NCI-H1105 (cell line): ENCODE measurements at places on chromosomes 2 and 18.

GRCh38 chr2:181420259-181421130 lies 36.7 kb upstream of the ITGA4 start:
- DNase-seq: no peak

DNA sequence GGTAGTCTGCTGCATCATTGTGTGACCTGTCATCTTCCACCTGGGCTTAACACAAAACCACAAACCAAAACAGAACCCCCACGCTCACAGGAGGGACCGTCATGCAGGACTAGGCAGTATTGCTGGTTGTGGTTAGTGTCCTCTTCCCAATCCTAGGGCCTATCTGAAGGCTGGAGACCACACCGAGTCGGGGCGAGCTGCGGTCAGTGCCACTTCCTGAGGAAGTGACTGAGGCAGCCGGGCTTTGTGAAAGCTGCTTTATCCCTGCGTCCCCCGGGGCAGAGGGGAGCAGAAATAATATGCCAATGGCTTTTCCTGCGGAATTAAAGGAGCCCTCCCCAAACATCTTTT lies 22.9 kb downstream of the ZNF532 start:
- no peak for DNase-seq

- DNase-seq: no peak
These were observed 48.4 kb upstream of the B3GNT7 start for GRCh38 chr2:231347081-231347480.

DNA sequence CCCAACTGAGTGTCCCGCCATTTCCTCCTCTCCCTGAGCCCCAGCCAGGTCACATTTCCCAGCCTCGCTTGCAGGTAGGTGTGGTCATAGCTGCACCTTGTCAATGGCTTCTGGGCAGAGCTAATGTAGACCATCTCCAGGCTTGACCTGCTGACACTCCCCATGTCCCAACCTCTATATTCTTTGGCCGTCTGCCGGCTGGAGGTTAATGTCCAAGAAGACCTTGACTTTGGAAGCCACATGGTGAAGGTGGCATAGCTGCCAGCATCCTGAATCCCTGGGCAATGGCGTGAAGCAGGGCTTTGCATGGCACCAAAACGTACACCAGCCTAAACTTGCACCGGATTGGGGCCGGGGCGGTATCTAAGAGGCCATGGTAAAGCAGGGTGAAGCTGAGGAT lies 88.3 kb downstream of the SPP2 start:
- no peak for DNase-seq

GRCh38 chr2:49167131-49167530 lies 12.8 kb upstream of the FSHR start:
- peak; percentile 54 for DNase-seq

- DNase-seq: no peak
These were observed 3.7 kb upstream of the EMX1 start for GRCh38 chr2:72913486-72914205.

DNA sequence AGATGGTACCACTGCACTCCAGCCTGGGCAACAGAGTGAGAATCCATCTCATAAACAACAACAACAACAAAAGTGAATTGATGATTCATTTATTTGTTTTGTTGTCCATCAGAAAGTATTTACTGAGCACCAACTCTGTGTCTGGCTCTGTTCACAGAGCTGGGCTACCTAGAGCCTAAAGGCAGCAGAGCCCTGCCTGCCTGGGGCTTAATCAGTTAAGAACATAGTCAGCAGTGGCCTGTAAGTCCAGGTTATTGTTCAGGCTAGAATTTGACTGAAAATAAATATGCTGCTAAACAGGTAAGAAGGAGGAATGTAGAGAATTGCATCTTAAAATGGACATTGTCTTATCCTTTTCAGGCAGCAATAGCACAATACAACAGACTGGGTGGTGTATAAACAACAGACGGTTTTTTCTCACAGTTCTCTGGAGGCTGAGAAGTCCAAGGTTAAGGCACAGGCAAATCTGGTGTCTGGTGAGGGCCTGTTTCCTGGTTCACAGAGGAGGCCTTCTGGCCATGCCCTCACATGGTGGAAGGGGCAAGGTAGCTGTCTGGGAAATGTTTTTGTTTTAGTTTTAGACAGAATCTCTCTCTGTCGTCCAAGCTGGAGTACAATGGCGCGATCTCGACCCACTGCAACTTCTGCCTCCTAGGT lies 22.2 kb upstream of the ARL4C start:
- DNase-seq: no peak

- DNase-seq: no peak
These were observed 154.7 kb downstream of the MBD2 start for GRCh38 chr18:54069729-54070128.

DNA sequence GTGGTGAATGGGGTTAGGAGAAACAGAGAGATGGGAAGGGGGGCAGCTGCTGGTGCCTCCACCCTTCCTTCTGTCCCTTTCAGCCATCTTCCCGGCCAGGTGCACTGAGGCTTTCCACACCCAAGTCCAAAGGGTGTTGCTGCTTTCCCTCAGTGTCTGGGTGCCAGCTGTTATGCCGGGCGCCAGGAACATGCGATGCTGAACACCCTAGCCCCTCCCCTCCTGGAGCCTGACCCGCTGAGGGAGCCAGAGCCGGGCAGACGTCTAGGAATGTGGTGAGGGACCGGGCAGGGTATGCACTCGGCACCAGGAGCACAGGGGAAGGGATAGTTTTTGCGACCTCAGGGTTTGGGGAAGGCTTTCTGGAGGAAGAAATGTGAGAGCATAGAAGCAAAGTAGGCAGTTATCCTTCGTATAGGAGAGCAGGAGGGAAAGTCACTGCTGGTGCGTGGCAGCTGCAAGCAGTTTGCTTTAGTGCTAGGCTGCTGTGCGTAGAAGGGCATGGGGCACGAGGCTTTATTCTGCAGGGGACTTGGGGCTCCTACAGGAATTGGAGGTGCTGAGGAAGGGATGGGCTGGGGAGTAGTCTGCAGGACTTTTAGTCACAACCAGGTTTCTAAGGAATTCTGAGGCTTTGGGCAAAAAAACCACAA lies 147.7 kb downstream of the TSN start:
- peak; percentile 10 for DNase-seq

- DNase-seq: no peak
These were observed 18.3 kb downstream of the CELF4 start for GRCh38 chr18:37547196-37547827.

DNA sequence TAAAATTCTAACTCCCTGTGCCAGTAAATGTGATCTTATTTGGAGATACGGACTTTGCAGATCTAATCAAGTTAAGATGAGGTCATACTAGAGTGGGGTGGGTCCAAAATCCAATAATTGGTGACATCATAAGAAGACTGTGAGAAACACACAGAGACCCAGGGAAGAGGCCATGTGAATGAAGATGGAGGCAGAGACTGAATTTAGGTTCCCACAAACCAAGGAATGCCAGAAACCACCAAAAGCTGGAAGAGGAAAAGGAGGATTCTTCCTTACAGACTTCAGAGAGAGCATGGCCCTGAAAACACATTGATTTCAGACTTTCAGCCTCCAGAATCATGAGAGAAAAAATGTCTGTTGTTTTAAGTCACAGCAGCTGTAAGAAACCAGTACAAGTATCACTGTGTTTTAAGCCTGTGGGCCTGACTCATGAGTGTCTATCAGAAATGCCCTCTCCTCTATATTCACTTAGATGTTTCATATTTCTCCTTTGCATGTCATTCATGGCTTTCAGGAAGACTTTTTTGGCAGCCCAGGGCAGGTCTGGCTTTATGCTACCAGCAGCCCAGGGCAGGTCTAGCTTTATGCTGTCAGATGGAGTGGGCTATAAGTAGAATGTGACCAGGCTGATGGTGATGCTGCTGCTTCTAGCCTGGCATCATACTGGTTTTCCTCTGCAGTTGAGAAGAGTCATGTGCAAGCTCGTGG lies 100.0 kb downstream of the SPOPL start:
- no peak for DNase-seq

- no peak for DNase-seq
These were observed 248.5 kb upstream of the ID2 start for GRCh38 chr2:8433390-8433789.

DNA sequence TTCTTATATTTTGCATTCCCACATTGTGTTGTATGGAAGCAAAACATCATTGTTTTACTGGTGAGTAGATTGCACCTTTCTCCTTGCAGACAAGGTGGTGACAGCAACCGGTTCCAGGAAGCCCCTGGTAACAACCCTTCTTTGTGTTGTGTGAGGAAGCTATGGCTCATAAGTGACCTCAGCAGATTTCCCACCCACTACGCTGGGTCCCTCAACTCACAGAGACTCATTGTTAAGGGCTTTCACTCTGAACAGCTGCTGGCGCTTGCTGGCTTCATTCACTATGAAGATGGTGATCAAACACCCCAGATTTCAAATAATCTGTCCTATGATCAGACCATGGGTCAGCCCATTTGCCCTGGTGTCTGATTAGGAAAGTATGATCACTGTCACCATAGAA lies 53.4 kb downstream of the WIPF1 start:
- DNase-seq: no peak

- no peak for DNase-seq
These were observed 7.1 kb downstream of the FBXO15 start for GRCh38 chr18:74140582-74140981.

GRCh38 chr2:122148128-122148767 lies 392.8 kb downstream of the TSN start:
- no peak for DNase-seq

GRCh38 chr18:45275367-45276113 lies 339.7 kb upstream of the SLC14A2 start:
- no peak for DNase-seq

DNA sequence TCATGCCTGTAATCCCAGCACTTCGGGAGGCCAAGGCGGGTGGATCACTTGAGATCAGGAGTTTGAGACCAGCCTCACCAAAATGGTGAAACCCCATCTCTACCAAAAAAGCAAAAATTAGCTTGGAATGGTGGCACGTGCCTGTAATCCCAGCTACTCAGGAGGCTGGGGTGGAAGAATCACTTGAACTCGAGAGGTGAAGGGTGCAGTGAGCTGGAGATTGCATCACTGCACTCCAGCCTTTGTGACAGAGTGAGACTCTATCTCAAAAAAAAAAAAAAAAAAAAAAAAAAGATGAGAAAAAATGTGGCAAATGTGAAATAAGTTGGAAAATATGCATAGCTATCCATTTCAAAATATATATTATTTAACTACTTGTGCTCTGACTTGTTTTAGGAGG lies 65.0 kb downstream of the KCNS3 start:
- DNase-seq: no peak

- no peak for DNase-seq
These were observed 461.2 kb upstream of the TMEFF2 start for GRCh38 chr2:192655916-192656315.

- DNase-seq: no peak
These were observed 6.9 kb downstream of the INHA start for GRCh38 chr2:219578811-219579613.

DNA sequence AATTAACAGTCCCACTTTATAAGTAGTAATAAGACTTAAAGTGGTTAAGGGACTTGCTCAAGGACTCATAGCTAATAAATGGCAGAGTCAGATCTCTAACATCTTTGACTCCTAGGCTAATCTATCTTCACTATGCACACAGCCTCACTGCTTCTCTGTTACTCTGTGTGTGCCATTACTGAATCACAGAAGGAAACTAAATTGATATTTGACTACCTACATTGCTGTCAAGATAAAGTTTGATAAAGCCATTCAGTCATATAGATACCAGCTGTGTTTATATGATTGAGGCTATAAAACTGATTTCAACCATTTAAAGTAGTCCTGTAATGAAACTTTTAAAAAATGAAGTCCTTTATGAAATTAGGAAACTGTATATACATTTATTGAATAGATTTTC lies 10.9 kb downstream of the SLC39A10 start:
- no peak for DNase-seq

DNA sequence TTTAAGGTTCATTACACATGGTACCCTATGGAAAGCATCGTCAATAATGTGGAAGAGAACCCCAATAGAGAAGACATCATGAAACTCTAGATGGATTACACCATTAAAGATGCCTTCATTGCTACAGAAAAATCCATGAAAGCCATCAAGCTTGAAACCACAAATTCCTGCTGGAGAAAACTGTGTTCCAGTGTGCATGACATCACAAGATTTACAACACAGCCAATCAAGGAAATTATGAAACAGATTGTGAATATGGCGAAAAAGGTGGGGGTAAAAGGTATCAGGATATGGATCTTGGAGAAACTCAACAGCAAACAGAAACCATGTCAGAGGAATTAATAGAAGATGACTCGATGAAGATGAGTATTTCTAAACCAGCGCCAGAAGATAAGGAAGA lies 200.0 kb downstream of the SLC4A10 start:
- DNase-seq: no peak

DNA sequence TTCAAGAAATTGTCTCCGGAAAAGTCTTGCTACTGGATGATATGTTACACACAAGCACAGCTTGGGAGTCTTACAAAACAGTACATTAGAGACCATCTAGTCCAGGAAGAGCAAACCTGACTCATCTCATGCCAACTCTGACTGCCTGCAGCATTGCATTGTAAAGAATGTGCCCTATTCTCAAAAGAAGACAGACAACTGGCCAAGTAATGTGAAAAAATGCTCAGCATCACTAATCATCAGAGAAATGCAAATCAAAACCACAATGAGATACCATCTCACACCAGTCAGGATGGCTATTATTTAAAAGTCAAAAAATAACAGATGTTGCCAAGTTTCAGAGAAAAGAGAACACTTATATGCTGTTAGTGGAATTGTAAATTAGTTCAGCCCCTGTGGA lies 42.7 kb upstream of the GORASP2 start:
- no peak for DNase-seq

GRCh38 chr18:58139459-58140386 lies 95.7 kb downstream of the NEDD4L start:
- DNase-seq: no peak

- no peak for DNase-seq
These were observed 15.5 kb downstream of the NCK2 start for GRCh38 chr2:105760191-105760590.

DNA sequence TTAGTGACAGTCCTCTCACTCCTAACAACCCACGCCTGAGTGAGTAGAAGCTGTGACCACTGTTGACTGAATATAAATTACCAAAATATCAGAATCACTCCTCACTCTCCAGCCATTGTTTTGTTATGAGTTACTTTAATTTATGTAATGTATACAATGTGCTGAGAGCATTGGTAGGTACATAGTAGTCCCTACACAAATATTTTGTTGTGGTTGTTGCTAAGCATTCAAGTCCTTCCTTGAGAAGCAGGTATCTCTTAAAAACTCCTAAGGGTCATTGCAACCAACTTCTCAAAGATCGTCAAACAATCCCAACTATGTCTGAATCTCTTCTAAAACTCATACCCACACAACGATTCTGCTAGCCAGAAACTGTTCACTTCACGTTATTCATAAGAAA lies 476.8 kb upstream of the TNP1 start:
- no peak for DNase-seq

GRCh38 chr18:73990258-73990657 lies 157.4 kb downstream of the FBXO15 start:
- no peak for DNase-seq

DNA sequence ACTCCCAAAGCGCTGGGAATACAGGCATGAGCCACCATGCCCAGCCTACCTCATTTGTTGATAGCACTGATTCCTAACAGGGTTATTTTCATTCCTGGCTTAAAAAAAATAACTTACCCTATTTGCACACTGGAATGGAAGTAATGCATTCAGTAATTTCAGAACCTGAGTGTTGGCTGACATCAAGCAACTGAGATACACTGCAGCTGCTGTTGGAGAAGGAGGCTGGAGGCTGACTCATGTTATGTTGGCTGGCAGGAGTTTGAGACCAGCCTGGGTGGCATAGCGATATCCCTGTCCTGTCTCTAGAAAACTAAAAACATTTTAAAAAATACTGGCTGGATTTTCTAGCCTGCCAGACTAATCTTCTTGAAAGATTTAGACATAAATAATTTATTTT lies 385.1 kb upstream of the MEX3C start:
- no peak for DNase-seq

- DNase-seq: no peak
These were observed 9.7 kb downstream of the OXER1 start for GRCh38 chr2:42754021-42754775.
